Right ventricle myocardium superior (tissue), 1 donor: ENCODE measurements at places on chromosomes 11 and 22. TPM values are rescaled to one million over a fixed set of nuclear protein-coding genes. Genes with fewer than 3 reads are reported as not detected.

Gene P2RY6
- total RNA-seq, result 2.1 TPM

DNA sequence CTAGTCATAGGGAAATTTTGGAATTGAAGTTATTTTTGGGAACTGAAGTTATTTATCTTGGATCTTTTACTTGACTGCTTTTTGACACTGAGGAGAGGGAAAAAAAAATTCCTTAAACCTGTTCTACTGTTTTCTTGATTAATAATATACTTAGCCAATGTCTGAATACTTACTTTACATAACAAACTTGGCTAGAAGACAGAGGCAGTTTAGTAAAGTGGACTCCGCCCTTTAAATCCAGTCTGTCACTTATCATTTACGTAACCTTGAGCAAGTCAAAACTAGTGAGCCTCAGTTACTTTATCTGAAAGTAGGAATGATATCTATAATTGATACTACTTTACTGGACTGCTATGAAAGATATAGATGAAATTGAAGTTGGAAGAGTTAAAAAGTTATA, 19.5 kb downstream of the CTSC start:
- DNase-seq, result no peak

DNA sequence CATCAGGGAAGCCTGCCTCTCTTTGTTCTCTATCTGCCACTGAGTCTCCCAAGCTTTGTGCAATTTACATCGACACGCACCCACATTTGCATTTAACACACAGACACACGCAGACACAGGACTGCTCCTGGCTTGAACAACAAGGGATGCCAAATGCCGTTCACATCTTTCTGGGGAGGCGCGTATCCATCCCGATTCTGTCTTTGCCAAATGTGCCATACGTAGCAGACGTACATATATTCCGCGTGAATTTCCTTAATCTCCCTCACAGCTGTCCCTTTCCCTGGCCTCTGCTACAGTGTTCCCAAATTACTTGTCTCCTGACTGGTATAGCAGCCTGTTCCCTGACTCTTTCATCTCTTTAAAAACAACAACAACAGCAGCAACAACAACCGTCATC, 409.5 kb downstream of the MIAT start:
- no peak for DNase-seq

DNA sequence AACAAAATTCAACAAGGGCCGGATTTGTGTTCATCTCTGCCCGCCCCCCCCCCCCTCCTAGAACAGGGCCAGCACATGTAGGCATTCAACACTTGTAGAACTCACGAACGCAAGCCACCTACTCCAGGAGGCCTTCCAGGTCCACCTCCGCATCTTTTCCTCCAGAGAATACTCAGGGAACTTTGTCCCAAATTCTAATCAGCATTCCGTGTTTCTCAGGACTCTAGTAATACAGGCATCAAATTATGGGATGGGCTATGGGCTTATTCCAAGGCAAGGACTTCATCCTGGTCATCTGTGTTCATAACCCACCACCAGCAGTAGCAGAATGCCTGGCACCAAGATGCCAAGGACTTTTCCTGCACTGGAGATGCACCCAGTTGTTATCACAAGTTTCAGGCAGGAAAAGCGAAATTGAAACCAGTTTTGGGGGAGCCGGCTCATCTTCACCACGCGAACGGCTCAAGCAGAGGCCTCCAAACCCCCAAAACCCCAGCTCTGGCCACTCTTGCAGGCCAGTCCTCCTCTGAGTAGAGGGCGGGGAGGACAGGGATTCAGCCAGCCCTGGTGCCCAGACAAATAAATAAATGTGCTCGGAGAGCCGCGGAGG, 462 bp downstream of the UBE2L6 start:
- no peak for DNase-seq
